ENCODE measurements at places on chromosomes 12 and 14.

DNA sequence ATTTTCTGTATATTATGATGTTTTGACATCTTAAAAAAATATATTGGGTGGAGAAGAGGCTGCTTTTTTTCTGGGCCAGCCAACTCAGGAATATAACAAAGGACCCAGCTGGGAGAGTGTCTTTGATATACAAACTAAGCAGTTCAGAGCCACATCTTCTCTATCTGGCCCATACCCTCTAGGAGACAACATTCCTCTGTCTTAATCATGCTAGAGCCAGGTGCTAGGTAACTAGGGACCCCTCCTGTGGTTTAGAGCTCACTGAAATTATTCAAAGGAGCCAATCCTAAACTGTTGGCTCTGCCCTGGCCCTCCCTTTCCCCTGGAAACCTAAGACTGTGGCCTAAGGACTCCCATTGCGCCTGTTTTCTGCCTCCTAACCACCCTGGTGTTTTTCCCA lies 193.1 kb upstream of the DIO2 start:
- DNase-seq: no peak

- no peak for DNase-seq
Observed at GRCh38 chr12:103698752-103699560, 111.9 kb downstream of the STAB2 start.

GRCh38 chr12:49388682-49389386 lies 21.6 kb downstream of the SPATS2 start:
- peak; percentile 46 for DNase-seq

DNA sequence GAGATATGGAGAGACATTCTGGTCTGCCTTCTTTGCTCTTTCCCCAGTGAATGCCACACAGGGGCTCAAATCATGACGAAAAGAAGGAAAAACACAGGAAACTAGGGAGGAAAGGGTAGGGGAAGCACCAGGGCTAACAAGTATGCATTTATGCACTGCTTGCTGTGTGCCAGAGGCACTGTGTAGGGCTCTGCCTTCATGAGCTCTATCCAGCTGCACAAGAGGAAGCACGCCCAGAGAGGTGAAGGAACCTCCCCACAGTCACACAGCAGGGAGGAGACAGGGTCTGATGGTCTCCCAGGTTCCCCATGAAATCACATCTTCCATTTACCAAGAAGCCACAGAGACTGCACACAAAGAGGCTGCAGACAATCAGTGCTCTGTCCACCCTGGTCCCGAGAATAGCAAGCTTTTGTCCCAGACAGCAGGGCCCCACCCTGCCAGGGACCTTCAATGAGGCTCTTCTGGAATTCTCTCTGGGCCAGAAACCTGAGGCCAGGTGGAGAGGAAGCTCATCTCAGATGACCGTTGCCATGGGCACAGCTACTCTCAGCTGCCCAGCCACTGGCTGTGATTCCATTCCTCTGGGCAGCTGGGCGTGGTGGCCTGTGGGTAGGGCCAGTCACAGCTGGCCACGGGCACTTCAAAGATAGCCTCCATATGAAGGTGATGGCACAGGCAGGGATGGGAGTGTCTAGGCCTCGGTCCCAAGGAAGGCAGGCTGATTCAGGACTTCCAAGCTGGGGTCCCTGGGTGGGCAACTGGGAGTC lies 7.3 kb upstream of the TRPV4 start:
- DNase-seq: no peak

DNA sequence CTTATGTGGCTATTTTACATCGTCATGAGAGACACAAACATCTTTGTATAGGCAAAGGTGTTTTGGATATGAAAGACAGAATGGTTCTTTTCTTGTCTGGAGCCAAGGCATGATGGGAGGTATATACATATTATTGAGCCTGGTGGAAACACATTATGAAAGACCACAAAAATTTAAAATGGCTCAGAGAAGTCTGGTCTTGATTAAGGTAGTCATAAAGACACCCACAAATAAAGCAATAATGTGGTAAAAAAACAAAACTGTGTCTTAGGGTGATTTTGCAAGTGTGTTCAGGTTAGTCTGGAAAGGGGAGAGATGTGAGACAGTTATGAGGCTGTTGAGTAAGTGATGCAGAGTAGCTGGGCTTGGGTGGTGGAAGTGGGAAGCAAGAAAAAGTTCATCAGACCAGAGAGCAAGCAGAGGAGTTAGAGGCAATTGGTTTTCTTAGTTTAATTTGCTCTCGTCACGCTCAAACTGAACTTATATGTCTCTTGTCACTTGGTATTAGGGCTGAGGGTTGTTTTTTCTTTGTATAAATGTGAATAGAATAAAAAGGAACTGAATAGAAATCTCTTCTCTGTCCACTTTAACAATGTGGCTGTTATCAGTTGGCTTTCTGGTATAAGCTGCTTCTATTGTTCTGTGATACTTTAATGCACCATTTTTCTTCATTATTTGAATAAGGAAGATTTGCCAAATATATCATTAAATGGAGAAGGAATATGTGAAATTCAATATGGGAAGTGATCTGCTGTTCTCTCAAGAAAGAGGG lies 115.0 kb downstream of the AKAP6 start:
- DNase-seq: no peak

DNA sequence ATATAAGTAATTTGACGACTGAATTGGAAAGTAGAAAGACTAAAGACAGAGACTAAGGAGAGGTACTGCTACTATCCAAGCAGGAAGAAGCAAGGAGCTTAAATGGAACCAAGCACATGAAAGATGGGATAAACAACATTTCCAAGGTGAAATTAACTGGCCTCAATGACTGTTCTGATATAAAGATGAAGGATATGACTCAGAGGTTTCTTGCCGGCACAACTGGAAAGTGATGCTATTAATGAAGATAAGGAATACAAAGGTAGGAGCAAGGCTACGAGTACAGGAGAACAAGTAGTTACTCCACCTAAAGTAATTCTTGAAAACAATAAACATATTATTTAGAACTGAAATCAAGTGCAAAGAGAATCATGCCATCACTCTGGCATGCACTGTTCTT lies 6.4 kb downstream of the SNX6 start:
- DNase-seq: no peak

GRCh38 chr12:3138941-3139511 lies 61.8 kb downstream of the TSPAN9 start:
- no peak for DNase-seq

DNA sequence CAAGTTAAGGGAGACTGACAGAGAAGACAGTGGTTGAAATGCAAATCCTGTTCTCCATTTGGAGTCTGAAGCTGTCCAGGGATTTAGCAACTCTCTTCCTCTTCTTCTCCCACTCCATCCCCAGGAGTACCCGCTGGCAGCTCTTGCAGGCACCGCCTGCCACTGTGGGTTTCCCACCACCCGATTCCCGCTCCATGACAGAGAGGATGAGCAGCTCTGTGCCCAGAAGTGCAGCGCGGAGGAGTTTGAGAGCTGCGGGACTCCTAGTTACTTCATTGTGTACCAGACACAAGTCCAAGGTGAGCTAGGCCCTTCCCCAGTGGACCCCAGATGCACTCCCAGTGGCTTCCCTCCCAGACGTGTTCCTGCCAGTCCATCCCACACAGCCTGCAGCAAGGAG lies 97.8 kb downstream of the WSCD2 start:
- no peak for DNase-seq

- no peak for DNase-seq
Observed at GRCh38 chr14:96047101-96047500, 7.9 kb downstream of the C14orf132 start.

DNA sequence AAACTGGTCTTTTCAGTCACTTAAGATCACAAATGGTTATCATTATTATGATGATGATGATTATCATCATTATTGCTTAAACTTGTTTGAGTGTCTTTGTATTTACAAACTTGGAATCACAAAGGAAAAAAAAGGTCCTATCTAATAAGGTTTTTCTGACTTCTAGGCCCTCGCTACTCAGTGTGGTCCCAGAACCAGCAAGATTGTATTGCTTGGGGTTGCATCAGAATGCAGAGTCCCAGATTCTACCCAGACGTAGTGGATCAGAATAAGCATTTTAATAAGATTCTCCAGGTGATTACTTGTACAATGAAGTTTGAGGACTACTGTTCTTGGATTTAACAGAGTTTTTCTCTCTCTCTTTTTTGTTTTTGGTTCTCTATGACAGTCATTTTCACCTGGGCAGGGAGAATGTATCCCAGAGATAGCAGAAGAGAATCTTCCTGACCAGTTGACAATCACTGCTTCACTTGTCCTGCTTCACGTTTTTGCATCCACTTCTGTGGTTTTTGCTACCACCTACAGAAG lies 29.3 kb upstream of the PPP1R12A start:
- no peak for DNase-seq

- no peak for DNase-seq
Observed at GRCh38 chr14:77024171-77024691, 4.3 kb downstream of the IRF2BPL start.

DNA sequence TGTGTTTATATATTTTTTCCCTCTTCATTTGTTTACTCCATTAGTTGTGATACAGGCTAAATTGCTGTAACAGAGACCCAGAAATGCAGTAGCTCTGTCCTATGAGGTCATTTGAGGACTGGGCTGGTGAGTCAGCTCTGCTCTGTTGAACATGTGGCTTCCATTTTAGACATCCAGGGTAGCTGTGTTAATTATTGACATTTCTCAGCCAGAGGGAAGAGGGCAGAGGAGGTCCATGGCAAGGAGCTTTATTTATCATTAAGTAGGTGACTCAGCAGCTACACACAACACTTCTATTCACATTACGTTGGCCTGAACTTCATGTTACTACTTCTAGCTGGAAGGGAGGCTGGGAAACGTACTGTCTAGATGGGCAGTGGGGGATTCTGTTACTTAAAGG lies 85.4 kb downstream of the PTCSC3 start:
- no peak for DNase-seq

DNA sequence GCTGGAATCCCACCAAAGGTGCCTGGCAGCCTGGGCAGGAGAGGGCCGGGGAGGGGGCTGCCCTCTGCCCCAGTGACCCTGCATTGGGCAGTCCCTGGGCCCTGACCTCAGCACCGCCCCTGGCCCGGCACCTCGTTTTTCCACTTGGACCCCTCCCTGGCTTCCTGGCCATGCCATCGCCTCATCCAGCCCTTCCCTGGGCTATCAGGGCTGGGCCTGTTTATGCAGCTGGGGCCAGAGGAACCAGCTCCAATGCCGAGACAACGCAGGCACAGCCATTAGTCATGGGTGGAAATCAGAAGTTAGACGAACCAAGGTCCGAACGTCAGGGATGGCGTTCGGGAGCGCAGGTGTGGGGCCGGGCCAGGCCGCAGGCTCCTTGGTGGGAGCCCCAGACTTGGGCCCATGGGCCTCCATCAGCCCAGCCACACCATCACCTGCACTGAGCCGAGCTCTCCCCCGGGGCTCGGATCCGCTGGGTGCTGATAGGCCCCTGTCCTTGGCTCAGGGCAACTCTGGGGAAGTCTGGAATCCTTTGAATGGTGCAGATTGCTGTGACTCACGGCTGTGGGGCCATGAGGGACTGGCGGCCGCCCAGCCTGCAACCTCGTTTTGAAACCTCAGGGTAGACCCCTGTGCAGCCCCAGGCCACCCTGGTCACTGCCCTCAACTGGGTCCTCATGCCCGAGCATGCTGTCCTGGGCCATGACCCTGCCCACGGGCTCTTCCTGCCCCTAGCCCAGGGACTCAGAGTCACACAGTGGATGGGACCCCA lies 169.4 kb downstream of the KIF26A start:
- no peak for DNase-seq

DNA sequence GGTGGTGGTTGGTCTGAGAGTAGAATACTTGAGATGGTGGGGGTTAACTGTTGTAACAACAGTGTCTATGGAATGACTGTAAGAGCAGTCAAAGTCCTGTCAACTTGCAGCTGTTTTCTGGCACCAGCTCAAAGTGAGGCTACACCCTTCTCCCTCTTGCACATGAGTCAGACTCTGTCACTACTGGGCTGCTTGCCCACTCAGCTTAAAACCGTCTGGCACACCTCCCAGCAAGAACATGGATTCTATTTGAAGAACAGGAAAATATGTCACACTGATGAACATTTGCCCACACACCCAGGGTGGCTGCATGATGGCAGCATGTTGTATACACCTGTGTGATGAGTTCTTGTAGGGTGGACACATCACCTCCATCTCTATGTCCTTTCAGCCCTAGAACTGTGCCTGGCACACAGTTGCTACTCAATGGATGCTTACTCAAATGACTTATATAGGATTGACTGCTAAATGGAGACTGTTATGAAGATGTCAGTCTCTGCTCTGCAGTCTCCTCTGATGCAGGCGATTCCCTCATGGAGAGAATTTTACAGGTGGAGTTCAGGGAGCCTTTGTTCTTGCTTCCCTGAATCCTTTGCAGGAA lies 19.3 kb upstream of the SERPINA6 start:
- DNase-seq: no peak

GRCh38 chr14:33510991-33511390 lies 439.9 kb downstream of the EGLN3 start:
- no peak for DNase-seq

DNA sequence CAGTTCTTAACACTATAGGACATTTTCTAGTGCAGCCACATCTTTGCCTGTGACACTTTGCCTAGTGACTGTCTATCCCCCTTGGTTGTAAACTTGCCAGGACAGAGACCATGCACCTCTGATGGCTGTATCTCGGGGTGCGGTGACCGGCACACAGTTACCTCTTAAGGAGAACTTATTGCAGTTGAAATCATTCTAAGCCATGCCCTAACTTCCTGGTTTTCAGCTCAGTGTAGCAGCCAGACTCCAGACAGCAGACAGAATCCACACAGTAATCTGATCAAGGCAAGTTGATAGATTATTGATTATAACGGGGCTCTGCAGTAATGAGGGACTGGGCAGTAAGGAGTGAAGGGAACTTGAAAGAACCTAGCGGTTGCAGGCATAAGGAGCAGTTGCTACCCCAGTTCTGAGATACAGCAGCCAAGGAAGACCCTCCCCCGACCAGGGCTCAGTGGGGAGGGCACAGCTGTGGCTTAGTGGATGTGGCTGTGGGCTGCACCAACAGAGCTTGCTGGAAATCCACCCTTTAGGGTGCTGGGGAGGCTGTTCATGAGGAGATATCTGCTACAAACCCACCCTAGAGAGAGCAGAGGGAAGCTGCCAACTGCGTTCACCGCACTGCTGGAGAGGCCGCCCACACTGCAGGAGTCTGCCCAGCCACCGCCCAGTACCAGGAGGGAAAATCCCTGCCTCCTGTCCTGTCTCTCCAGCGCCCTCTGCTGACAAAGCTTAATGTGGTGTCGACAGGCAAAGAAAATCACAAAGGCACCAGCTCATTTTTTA lies 58.2 kb upstream of the BEGAIN start:
- peak; percentile 56 for DNase-seq
